ENCODE measurements at places on chromosomes 12 and 14. TPM values are rescaled to one million over a fixed set of nuclear protein-coding genes. Genes with fewer than 3 reads are reported as not detected.

The SLC25A47 gene
- not detected for total RNA-seq

The OR6C3 gene
- not detected for total RNA-seq

The ADAM21 gene
- not detected for total RNA-seq

The ZNF84 gene
- total RNA-seq: 12.1 TPM

The TSPAN19 gene
- total RNA-seq: not detected

The AKAP5 gene
- total RNA-seq: 0.45 TPM

The ACSM4 gene
- not detected for total RNA-seq

The CFAP54 gene
- total RNA-seq: 1.5 TPM

The EVL gene
- total RNA-seq: 23.4 TPM

The ALDH1L2 gene
- 3.9 TPM for total RNA-seq

The BEST3 gene
- 0.67 TPM for total RNA-seq

The KSR2 gene
- 0.84 TPM for total RNA-seq

The PMEL gene
- 0.68 TPM for total RNA-seq

The CLEC7A gene
- total RNA-seq: not detected

The PIK3C2G gene
- not detected for total RNA-seq

The KRT83 gene
- 4.1 TPM for total RNA-seq

The RNASE7 gene
- total RNA-seq: not detected

The KRT6B gene
- not detected for total RNA-seq

The SPIC gene
- total RNA-seq: not detected

The AQP2 gene
- not detected for total RNA-seq

The SLC7A7 gene
- 9.8 TPM for total RNA-seq

The KRT6C gene
- total RNA-seq: not detected

The HOXC13 gene
- 9.0 TPM for total RNA-seq

The KRT79 gene
- 0.08 TPM for total RNA-seq

The GPRC5D gene
- not detected for total RNA-seq

The KERA gene
- total RNA-seq: not detected

The CCDC197 gene
- not detected for total RNA-seq

The AHNAK2 gene
- 221 TPM for total RNA-seq

The GLIPR1L1 gene
- total RNA-seq: not detected

The SMCO2 gene
- total RNA-seq: 0.36 TPM

The WDHD1 gene
- total RNA-seq: 13.5 TPM

The MMP14 gene
- total RNA-seq: 1.3 TPM

The SLC35E3 gene
- total RNA-seq: 16.5 TPM

The CCDC38 gene
- 0.09 TPM for total RNA-seq

The HCAR1 gene
- 0.06 TPM for total RNA-seq

The TMEM132C gene
- not detected for total RNA-seq

The AQP6 gene
- total RNA-seq: not detected

The PRIMA1 gene
- total RNA-seq: 0.38 TPM

The ACVRL1 gene
- total RNA-seq: 0.30 TPM

The SSPN gene
- total RNA-seq: 0.56 TPM

The NUAK1 gene
- total RNA-seq: 13.3 TPM
